ENCODE measurements at places on chromosomes 12 and 14. TPM values are rescaled to one million over a fixed set of nuclear protein-coding genes. Genes with fewer than 3 reads are reported as not detected.
A peak's percentile ranks its signal among the peaks of the same experiment; 100 is the strongest.

DNA sequence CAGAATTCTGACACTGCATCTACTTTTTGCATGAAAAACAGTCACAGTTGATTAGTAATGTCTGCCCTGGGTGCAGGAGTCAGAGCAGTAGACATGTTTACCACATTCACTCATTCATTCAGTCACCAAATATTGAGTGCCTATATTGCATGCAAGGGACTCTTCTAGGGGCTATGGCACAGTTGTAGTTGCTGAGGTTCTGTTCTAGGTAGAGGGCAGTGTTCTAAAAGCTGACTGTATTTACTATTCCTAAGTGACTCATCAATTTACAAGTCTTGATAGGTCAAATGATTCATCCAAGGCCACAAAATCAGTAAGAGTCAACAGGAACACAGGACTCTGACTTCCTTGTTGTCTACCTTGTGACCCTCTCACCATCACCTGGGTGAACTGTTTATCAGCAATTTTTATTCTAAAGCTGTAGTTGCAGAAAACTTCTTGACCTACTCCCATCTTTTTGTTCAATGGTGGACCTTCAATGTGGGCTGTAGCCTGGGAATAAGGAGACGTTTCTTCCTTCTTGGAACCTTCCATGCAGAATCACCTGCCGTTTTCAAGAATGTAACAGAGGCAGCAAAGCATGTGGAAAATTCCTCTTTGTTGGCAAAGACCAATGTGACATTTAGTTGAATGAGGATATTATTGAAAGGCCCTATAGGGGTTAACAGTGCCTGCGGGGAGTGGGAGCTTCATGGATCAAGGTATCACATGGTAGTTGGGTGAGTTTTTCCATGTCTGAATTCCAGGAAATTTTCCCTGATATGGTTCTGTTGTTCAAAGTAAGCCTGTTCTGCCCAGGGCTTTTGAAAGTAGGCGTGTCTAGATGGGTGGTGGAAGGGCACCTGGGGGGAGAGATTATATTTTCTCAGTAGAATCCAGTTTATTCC lies 223.2 kb downstream of the KTN1 start:
- DNase-seq = no peak

GRCh38 chr14:95340201-95340697 lies 20.5 kb upstream of the CLMN start:
- no peak for DNase-seq

- peak; percentile 8 for DNase-seq
Measured at GRCh38 chr12:108884116-108885012, 4.5 kb downstream of the DAO start.

DNA sequence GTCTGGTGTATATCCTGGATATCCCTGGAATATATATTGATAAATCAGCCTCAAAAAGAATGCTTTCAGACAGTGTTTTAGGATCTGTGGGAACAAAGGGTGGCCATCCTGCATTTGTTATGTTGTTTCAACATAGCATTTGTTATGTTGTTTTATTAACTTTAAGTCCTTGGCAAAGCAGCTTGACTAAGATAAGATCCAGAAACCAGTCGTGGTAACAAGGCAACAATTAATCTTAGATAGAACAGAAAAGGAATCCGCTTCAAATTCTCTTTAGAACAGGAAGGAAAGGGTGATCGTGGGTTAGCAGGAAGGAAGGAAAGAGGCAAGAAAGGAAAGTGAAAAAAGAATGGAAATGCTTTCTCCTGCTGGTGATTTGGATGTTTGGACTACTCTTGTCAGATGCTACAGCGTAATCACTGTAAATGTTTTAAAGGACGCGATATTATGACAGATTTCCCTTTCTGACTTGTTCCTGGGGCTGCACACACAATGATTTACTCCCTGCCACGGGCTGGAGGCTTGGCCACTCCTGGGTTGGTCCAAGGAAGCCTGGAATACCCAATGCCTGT lies 443.3 kb downstream of the DPF3 start:
- DNase-seq = no peak

DNA sequence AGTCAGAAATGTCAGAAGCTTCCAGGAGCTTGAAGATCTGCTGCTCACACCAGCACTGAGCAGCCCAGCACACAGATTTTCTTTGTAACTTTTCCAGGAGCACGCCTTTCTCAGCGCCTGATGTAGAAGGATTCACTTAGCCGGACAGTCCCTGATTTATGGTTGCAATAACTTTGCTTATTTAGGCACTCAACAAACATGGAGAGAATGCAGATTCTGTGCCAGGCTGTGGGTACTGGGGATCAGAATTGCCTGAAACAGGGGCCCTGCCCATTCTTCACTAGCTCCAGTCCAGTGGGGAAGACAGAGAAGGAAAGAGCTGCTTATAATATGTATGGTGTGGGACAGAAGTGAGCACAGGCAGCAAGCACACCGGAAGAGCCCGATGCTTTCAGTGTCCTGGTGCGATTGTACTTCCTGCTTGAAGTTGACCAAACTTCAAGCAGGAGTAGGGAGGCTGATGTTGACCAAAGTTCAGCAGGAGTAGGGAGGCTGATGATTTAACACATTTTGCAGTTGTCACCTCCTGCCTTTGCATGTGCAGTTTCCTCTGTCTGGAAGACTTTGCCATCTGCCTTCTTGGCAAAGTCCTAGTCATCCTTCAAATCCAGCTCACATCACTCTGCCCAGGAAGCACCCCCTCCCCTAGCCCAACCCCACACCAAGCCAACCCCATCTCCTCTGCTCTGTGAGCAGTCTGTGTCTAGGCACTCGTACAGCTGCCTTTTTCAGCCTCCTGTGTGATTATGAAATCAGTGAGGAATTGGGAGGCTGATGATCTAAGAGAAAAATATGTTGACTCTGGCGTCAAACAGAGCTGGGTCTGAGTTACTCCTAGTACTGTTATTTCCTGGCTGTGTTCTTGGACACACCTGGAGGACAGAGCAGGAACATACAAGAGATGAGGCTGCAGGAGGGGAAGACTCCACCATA lies 12.0 kb upstream of the PRIMA1 start:
- no peak for DNase-seq

The SYT1 gene
- total RNA-seq = 38.0 TPM

- DNase-seq = no peak
Measured at GRCh38 chr12:29012673-29013072, 136.4 kb upstream of the FAR2 start.

The COCH gene
- 17.1 TPM for total RNA-seq

- DNase-seq = no peak
Measured at GRCh38 chr12:49930515-49931288, 19.8 kb upstream of the AQP2 start.

- no peak for DNase-seq
Measured at GRCh38 chr14:87566991-87567390, 426.0 kb downstream of the GALC start.

- no peak for DNase-seq
Measured at GRCh38 chr12:54437243-54437642, 18.2 kb upstream of the ITGA5 start.

DNA sequence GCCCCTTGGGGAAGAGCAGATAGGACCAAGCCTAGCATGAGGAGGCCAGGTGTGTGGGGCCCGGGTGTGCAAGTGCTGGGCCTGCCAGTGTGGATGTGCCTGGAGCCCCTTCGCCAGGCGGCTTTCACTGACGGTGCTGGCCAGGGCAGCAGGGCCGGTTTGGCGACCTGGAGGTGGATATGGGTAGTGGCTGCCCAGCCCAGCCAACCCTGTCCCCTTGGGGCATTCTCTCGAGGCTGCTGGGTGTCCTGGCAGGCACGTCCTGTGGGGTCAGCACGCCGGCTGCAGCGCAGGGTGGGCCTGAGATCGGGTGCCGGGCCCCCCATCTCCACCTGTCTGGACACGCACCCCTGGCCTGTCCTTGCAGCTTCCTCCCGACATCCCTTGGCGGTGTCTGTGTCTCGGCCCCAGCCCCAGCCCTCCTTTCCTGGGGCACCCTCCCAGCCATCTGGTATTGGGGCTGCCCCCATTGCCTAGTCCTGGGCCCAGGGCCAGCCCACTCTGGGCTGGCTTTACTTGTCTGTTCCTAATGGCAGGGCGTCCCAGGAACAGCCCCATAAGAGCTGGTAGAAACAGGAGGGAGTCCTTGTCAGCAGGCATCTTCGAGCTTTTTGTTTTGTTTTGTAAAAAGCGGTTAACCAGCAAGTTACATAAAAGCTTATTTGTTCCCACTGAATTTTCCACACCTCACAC lies 7.2 kb upstream of the CRIP2 start:
- no peak for DNase-seq

The TTC7B gene
- 35.4 TPM for total RNA-seq

- no peak for DNase-seq
Measured at GRCh38 chr14:71355324-71356201, 448.3 kb downstream of the PCNX1 start.

- DNase-seq = peak; percentile 73
Measured at GRCh38 chr14:101123618-101124510, 220.3 kb upstream of the RTL1 start.

DNA sequence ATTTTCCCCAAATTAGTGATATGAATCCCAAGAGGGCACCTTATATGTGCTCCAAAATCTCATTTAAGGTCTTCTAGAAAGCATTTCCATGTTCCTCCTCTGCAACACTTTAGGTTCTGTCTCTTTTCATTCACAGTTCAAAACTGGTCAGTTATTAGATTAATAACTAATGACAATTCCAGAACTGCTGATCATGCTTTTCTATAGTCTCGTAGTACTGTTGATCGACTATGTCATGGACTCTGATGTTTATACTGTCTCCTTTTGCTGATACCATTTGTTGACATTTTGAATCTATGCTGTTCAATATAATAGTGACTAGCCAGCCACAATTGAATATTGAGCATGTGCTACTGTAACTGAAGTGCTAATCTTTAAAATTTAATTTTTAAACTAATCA lies 728.3 kb downstream of the LRFN5 start:
- no peak for DNase-seq

The PRR4 gene
- total RNA-seq = 11.8 TPM

The CMTM5 gene
- 33.9 TPM for total RNA-seq

The SALL2 gene
- total RNA-seq = 36.9 TPM

- DNase-seq = no peak
Measured at GRCh38 chr12:88951860-88952561, 371.7 kb upstream of the KITLG start.

- DNase-seq = no peak
Measured at GRCh38 chr14:95519699-95520098, 3.2 kb upstream of the SYNE3 start.

The GALNT16 gene
- 9.5 TPM for total RNA-seq

- DNase-seq = no peak
Measured at GRCh38 chr14:103118018-103118662, 5.1 kb upstream of the TNFAIP2 start.

GRCh38 chr14:99216191-99216590 lies 55.8 kb downstream of the BCL11B start:
- DNase-seq = no peak

DNA sequence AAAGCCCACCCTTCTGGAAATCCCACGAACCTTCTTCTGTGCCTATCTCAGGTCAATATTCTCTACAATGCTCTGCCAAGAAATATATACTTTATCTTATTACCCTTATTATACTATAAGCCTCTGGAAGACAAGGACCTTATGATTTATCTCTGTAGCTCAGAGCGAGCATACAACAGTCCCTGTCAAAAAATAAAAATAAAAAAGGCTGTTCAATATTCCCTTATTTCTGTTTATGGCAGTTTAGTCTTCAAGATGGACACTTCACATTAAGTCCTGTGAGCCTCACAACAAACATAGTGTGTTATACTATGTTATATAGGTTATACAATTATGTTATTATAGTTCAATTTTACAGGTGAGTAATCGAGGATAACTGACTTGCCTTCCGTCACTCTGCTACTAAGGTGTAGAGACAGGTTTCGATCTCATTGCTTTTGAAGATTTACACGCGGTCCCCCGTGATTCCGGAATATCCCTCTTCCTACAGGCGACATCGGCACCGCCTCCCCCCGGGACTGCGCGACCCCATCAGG lies 562 bp downstream of the EAPP start:
- no peak for DNase-seq

The PTPN6 gene
- total RNA-seq = 9.3 TPM

GRCh38 chr12:43776498-43776897 lies 17.7 kb downstream of the IRAK4 start:
- no peak for DNase-seq

DNA sequence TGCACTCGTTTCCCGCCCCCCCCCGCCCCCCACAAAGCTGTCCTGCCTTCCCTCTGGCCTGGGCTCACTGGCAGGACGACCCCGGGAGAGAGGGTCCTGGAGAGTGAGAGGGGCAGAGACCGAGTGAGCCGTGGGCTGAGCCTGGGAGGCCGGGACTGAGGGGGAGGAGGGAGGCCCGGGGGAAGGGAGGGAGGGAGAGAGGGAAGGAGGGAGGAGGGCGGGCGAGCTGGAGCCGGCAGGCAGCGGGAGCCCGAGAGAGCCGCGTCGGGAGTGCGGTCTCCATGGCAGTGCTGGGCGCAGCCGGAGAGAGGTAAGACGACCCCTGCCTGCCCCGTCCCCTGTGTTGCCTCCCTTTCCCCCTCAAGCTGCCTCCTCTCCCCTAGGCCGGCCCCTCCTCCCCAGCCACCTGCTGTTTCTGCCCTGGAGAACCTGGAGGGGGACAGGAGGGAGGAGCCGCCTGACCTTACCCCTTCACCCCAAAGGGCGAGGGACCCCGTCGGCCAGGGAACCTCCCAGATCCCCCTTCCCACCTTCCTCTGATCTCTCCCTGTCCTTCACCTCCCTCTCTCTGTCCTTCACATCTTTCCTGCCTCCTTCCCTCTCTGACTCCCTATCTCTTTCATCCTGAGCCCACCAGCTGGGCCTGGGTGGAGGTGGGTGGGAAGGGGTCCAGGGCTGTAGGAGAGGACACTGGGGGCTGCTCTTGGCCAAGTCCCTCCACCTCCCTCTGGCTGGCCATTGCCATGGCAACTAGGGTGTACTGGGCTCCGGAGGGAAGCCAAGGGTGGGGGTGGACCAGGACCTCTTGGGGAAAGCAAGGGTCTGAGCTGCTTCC lies at the start of gene GPR162:
Gene GPR162 (plus strand): TSS at position 231 of the 835 bp plus-strand sequence. CDS start 2,078 bp downstream, outside the sequence.
- DNase-seq = peak; percentile 92
